ENCODE measurements at places on chromosomes 6 and 20.

GRCh38 chr6:56640374-56640773 lies 2.3 kb downstream of the DST start:
- no peak for DNase-seq

DNA sequence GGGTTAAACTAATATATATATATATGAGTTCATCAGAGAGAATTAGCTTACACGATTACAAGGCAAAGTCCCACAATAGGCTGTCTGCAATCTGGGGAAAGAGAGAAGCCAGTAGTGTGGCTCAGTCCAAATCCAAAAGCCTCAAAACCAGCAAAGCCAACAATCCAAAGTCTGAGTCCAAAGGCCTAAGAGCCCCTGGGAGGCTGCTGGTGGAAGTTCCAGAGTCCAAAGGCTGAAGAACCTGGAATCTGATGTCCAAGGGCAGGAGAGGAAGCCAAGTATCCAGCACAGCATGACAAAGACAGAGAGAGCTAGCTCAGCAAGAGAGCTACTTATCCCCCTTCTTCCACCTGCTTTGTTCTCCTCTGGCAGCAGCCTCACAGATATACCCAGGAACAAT lies 274.7 kb upstream of the ID4 start:
- no peak for DNase-seq

DNA sequence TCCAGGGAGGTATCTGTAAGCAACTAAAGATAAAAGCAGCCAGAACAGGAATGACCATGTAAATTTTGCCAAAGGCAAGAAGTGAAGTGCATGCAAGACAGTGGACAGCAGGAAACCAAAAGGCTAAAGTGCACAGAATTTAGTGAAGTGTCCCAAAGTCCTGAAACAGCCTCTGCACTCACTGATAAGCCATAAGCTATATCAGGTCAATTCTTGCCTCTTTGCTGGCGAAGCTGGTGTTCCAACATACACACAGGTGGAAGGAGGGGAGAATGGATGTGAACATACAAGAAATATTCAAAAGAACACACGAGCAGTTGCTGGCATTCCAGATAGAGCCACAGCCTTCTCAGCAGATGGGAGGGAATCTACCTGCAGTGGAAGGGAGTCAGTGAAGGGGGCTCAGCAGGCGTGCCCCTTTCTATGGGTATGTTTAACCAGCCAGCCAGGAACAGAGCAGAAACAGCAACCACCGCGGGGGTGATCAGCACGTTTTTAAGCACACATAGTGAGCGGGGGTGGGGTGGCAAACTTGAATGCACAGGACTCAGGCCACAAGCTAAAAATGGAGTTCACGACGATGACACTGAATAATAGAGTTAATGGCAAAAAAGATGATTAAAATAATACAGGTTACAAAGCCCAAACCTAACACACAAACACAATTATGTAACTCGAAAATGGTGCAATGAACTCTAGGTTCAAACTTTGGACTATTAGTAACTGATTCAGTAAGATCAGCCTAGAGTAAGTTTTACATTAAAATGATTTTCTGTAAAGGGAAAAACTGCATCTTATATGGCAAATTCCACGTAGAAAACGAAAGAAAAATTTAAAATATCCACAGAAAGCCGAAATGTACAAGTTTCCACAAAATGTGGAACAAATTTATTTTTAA lies 1.2 kb downstream of the ECI2 start:
- DNase-seq = no peak

GRCh38 chr6:77299931-77300330 lies 163.4 kb downstream of the HTR1B start:
- DNase-seq = no peak

DNA sequence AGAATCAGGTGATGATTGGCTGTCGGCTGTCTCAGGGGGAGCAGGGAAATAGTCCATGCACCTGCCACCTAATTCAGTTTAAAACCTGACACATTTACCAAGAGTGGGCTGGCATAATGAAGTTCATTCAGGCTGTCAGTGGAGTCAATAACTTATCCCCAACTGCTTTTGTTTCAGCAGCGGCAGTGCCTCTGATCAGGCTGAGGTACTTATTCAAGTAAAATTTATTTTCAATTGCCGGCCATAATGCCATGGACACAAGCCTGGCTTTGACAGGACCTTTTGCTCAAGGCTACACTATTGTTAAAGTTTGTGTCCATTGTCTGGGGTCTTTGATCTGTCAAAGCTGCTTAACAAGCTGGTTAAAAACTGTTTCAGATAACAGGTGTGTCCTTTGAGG lies 20.6 kb downstream of the OLIG3 start:
- no peak for DNase-seq

DNA sequence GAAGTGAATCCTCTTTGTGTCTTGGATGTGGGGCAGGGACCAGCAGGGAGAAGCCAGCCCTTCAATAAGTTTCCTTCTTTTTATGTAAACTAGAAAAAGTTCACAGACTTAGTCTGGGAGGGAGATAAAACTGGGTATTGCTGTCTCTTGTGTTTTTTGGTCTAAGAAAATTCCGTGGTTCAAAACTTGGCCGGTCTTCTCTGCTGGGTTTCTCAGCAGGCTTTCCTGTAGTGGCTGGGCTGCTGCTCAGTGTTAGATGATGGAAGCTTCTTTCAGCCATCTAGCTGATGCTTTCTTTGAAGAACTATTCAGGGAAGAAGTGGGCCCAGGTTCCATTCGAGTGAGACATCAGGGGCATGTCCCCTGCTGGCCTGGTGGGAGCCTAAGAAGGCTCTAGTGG lies 70.7 kb upstream of the SCP2D1 start:
- DNase-seq = no peak

- no peak for DNase-seq
Measured at GRCh38 chr6:46378161-46378881, 112.9 kb downstream of the RCAN2 start.
